Brain (organoid and tissue), 16 donors: ENCODE measurements at places on chromosomes 13 and 19.
A peak's percentile ranks its signal among the peaks of the same experiment; 100 is the strongest.

DNA sequence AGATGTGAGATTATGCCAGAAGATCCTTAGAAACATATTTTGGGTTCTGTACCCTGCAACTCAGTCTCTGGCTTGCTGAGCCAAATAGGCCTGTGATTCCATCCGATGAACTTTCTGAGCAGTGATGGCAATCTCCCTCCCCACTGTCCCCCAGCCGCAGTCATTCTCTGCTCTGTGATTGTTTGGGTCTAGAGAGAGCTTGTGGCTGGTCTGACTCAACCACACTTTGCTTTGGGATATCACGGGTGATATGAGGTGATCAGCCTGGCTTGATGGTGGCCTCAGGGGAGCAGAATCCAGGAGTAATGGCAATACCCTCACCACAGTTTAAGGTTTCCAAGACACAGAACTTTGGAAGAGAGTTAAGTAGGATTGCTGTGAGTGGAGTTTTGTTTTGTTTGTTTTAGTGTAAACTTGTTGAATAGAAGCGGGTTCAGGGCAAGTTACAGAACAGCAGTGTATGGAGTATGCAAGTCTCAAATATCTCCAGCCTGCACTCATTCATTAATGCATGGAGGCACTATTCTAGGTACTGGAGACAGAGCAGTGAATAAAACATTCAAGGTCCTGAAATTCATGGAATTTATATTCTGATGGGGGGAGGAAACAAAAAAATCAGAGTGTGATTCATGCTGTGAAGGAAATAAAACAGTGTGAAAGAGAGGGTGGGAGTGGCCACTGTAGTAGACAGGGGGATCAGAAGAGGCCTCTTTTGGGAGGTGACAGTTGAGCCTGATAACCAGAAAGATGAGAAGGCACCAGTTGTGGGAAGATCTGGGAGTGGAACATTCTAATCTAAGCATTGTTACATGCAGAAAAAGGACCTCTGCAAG is 5.3 kb downstream of the SAMD4B start:
- no peak for DNase-seq

- no peak for DNase-seq
Observed at GRCh38 chr13:21777166-21777565, 106.3 kb downstream of the FGF9 start.

- peak; percentile 73 for DNase-seq
Observed at GRCh38 chr13:43441899-43442499, 344.8 kb downstream of the ENOX1 start.

DNA sequence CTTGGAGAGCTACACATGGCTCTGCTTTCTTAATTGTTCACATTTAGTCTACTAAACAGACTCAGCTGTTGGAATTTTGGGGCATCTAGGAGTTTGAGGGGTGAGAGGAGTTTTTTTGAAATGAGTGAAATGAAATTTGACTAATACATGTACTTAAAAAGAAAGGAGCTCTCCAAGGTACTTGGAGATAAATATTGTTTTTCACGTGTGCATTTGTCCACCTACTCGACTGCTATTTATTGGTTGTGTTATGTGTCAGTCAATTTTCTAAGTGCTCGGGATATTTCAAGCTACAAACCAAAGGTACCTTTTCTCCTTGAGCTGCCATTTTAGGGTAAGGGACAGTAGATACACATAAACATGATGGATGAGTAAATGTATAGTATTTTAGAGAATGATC is 697.0 kb downstream of the LIG4 start:
- no peak for DNase-seq

GRCh38 chr19:32859591-32859990 is 10.0 kb downstream of the SLC7A9 start:
- no peak for DNase-seq

DNA sequence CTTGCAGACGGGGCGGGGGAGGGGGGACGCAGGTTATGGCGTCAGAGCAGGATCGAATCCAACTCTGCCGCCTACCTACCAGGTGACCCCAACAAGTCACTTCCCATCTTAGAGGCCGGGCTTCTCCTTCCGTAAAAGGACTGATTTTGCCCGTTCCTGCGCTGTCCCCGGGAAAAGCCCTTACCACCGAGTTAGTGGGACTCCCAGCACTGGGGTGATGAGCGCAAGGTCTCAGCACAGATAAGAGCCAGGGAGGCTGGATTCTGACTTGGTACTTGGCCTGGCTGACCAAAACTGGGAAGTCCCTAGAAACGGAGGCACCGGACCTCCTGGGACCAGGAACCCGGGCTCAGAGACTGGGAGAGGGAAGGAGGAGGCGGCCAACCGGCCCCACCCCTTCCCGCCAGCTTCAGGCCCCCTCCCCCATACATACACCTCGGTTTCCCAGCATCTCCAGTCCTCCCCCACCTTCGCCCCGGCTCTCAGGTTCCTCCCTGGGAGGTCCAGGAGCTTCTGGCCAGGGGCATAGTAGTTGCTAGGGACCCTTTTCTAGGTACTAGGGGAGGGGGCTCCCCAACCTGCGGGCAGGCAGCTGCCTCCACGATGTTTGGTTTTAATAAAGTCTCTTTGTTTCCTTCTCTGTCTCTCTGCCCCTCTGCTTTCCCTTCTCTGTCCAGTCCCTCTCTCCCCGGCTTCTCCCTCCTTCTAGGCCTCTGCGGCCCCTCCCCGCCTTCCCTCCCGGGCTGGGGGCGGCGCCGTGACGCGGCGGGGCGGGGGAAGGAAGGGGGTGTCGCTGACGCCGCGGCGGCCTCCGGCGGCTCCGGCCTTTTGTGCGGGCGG is at the start of gene GRAMD1A:
GRAMD1A (plus strand) TSS at position 826 of the 840 bp plus-strand sequence. CDS start 156 bp downstream, outside the sequence.
- peak; percentile 87 for DNase-seq

GRCh38 chr13:51714663-51715168 is 89.2 kb downstream of the DHRS12 start:
- DNase-seq: no peak

- DNase-seq: peak; percentile 82
Observed at GRCh38 chr19:11963566-11964355, 1.1 kb upstream of the ZNF763 start.

DNA sequence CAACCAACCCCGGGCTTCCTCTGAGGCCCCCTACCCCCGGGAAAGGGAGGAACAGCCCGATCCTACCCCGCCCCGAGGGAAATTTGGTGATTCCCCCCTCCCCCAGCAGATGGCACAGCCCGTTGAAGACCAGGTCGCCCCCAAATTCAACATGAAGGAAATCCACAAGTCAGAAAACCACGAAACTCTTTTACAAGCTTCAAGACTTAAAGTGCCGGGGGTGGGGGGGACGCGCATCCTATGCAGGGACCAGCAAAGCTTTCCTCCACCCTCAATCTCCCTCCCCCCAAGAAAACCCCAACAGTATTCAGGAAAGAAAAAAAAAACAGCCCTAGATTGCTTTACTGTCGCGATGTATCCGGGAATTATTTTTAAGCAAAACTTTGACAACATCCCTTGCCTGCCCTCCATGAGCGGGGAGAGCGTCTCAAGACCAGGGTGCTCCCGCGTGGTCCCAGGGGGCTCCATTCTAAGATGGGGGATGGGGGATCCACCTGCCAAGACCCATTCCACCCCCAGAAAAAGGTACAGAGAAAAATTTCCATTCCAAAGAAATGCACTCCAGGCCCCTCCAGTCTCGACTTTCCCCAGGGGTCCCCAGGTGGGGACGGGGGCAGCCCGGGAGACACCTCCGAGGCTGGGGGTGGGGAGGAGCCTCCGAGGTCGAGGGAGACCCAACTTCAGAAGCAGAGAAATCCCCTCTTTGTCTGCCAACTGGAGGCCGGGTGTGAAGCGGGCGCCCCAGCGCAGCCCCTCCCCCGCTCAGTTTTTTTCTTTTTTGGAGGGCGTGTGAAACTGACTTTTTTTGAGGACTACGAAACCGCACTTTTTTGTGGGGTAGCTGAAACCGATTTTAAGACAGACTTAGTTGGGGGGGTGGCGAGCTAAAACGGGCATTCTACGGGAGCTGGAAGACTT is 1.5 kb downstream of the TCF3 start:
- peak; percentile 59 for DNase-seq

DNA sequence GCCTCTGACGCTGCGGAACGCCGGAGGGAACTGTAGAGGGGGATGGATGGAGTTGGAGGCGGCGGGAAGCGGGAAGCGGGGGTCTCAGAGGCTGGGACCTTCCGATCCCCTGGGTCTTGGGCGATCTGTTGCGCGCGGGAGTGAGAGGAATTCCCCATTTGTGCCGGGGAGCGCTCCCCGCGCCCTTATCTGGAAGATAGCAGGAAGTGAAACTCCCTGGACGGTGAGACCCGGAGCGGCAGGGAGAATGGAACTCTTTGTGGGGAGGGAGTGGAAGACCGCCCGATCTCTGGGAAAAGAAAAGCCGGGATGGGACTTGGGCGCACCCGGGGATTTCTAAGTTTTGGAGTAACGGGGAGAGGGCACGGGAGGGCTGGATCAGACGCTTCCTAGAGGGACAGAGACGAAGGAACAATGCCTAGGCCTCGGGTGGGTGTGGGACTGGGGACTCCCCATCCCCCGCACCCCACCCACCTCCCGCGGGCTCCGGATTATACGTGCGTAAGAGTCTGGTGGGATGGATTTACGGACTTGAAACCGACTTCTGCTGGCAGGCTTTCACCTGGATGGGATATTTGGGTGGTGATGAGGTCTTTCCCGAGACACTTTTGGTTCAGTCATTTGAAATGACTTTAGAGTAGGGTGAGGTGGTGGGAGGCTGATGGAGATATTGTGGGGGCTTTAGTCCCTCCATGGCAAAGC is 495 bp downstream of the LSR start:
- DNase-seq: no peak

- no peak for DNase-seq
Observed at GRCh38 chr13:51681037-51681678, 96.9 kb downstream of the WDFY2 start.

DNA sequence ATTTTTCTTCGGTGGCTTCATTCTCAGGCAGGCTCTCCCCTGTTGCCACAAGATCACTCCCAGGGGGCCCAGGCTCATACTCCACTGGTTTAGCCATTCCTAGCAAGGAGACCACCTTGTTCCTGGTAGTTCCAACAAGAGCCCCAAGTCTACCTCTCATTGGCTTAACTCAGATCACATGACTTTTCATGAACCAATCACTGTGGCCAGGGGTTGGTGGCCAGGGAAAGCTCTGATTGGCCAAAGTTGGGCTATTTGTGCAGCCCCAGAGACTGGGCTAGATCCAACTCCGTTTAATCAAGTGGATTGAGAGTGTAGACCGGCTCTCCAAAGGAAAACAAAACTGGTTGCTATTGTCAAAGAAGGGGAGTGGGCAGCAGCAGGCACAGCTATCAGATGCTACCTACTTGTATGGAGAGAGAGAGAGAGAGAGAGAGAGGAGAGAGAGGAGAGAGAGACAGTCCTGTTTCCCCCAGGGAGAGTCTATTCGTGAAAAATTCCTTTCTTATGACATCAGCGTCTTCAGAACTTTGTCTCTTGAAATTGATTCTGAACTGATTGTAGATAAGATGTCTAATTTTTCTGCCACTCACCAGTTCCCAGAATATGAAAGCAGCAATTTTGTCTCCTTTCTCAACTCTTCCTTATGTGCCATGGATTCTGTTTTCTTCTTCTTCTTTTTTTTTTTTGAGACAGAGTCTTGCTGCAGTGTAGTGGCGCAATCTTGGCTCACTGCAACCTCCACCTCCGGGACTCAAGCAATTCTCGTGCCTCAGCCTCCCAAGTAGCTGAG is 5.9 kb downstream of the CEACAM19 start:
- DNase-seq: no peak

- no peak for DNase-seq
Observed at GRCh38 chr19:55525289-55526101, 11.4 kb downstream of the SBK2 start.

DNA sequence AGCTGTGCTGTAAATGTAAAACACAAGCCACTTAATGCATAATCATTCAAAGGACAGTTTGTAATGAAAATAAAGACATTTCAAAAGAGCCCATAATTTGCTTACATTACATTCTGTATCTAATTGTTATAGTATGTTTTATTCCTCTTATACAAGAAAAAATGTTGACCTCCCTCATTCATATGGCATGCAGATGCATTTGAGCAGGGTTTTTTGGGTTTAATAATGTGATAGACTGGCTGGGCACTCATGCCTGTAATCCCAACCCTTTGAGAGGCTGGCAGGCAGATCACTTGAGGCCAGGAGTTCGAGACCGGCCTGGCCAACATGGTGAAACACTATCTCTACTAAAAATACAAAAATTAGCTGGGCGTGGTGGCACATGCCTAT is 11.6 kb upstream of the ARL11 start:
- no peak for DNase-seq

GRCh38 chr19:7744871-7745650 is 2.3 kb downstream of the CD209 start:
- no peak for DNase-seq

GRCh38 chr19:18990128-18990708 is 43.1 kb downstream of the SUGP2 start:
- no peak for DNase-seq

DNA sequence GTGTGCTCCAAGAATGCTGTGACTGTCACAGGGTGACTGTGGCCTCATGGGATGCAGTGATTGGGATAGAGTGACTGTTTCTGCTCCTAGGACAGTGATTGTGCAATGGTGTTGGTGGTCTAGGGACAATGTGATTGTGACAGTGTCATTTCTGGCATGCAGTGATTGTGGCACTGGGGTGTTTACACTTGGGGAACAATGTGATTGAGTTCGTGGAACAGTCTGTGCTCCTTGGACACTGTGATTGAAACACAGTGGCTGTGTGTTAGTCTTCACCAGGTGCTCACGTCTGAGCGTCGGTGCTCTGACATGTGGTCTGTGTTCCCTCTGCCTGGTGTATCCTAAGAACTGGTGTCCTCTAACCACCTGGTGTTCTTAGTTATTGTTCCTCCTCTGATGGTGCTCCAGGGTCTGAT is 1.7 kb downstream of the PDE4A start:
- DNase-seq: no peak

DNA sequence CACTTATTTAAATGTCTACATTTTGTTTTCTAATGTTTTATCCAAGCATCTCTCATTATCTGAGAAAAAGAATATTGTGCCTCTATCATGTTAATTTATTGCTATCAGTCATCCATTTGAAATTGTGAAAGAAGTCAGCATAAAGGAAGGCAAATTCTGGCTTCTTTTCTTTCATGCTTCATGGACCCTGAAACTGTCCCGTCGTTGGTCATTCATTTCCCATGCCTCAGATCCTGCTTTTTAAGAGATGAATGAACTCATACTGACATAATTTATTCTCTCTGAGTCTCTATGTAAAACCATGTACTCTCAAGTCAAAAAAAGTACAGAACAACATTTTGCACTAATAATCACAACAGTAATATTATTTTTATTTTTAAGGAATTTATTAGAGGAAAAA is 2512.0 kb downstream of the PCDH9 start:
- DNase-seq: peak; percentile 59

GRCh38 chr13:78826312-78826711 is 167.4 kb upstream of the OBI1 start:
- no peak for DNase-seq

DNA sequence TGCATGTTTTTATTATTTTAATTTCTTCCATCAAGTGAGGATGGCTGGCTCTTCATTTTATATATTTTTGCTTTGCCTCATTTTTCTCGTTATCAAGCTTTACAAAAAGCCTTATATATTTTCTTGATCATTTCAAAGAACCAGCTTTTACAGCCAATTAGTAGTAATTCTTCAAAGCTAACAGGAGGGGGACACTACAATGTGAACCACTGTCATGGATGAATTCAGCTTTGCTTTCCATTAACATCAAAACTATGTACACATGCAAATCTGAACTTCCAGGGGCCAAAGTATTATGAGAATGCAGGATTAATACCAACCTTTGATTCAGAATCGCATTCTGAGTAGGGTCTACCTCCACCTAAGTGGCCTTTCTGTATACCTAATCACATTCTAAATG is 11.1 kb downstream of the UQCRFS1 start:
- DNase-seq: no peak
